ENCODE measurements at places on chromosomes 13 and 19.

DNA sequence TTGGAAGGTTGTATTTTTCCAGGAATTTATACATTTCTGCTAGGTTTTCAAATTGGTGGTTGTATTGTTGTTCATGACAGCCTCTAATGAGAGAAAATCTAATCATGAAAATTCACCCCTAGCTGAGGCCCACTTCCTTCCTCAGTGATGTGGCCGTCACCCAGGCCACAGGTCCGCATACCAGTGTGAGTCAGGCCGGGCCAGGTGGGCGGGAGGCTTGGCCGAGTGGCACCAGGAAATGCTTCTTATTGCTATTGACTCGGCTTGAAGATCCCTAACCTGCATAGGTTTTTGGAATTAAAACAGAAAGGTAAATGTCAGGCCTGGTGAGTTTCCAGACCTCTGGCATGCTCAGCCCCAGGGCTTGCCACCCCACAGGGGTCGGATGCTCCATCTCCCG lies 88.7 kb downstream of the SCGB2B2 start:
- no peak for DNase-seq

DNA sequence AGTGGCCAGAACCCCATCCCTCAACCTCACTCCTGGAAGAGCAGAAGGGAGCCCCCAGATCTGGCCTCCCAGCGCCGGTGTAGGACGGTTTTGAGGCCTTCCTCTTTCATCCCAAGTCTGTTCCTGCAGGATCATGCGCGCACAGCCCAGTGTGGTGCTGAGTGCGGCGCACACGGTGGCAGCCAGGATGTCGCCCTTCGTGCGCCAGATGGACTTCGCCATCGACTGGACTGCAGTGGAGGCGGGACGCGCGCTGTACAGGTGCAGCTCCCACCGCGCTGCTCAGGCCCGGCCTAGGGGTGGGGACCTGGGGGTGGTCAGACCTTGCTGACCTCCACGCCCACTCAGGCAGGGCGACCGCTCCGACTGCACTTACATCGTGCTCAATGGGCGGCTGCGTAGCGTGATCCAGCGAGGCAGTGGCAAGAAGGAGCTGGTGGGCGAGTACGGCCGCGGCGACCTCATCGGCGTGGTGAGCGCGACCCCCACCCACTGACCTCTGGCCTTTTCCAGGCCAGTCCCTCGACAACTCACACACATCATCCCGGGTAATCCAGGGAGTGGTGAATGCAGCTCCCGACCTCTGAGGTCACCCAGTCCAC lies 14.8 kb downstream of the PNPLA6 start:
- DNase-seq = no peak

- no peak for DNase-seq
Observed at GRCh38 chr19:51168564-51169282, 26.6 kb downstream of the SIGLEC7 start.

- DNase-seq = no peak
Observed at GRCh38 chr13:62747629-62748028, 1332.0 kb upstream of the PCDH20 start.

- DNase-seq = no peak
Observed at GRCh38 chr13:99363391-99363790, 56.2 kb upstream of the GPR183 start.

DNA sequence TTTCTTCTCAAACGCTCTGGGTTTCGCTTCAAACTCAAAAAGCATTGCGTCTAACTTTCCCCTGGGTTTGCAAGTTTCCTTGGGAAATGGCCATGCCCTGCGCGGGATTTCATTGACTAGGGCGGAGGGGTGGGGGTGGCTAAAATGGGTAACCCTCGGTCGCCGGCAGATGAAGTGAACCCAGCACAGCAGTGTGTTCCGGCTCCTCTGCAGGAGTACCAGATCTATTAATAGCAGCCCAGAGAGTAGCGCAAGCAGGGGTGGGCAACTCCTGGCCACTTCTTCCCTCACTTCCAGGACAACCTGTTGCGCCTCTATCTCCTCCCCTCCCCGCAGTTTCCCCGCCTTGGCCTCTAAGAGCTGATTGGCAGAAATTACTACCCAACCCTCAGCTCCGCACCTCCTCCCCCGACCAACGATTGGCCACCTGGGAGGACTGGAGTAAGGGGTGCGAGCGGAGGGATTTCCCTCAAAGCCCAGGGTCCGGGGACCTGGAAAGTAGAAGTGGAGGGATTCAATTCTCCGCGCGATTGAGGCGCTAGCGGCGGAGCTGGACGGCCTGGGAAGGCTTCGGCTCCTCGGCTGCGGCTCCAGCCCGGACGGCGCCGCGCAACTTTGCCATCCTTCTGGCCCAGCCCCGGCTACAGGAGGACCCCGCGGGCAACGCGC lies at the start of gene FREM2:
Gene FREM2 (plus strand): TSS at position 501 of the 669 bp plus-strand sequence. CDS start 268 bp downstream, outside the sequence.
- no peak for DNase-seq

- DNase-seq = no peak
Observed at GRCh38 chr19:21612403-21612872, 107.0 kb downstream of the ZNF429 start.

DNA sequence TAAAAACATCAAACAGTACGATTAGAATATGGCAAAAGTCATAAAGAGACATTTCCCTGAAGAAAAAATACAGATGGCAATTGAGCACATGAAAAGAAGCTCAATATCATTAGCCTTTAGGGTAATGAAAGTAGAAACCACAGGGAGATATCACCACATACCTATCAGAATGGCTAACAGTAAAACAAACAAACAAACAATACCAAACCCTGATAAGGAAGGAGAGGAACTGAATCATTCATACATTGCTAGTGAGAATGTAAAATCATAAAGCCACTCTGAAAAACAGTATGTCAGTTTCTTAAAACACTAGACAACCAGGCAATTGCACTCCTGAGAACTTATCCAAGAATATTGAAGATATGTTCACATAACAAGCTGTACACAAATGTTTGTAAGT lies 1342.5 kb upstream of the SLC10A2 start:
- no peak for DNase-seq

- no peak for DNase-seq
Observed at GRCh38 chr19:38840583-38840968, 9.0 kb upstream of the ECH1 start.

DNA sequence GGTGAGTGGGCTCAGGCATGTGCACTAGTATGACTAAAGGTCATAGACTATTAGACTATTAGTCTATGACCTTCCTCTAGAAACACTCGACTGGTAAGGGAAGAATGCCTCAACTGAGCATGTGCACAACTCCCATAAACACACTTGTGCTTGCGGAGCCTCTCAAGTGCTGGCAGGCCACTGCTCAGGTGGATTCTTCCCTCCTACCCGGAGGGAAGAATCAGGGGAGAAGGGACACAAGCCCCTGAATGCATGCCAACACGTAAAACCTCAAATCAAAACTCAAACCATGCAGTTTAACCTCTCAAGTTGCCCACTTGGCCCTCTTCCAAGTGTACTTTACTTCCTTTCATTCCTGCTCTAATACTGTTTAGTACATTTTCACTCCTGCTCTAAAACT lies 287.6 kb upstream of the SGCG start:
- no peak for DNase-seq

GRCh38 chr19:8302734-8303133 lies 5.4 kb downstream of the CD320 start:
- no peak for DNase-seq

GRCh38 chr13:36696410-36697010 lies 22.7 kb downstream of the SERTM1 start:
- no peak for DNase-seq

GRCh38 chr13:96958286-96958891 lies 35.9 kb downstream of the OXGR1 start:
- no peak for DNase-seq

- DNase-seq = no peak
Observed at GRCh38 chr13:60152114-60152513, 11.6 kb downstream of the DIAPH3 start.

GRCh38 chr13:52743988-52744387 lies 4.4 kb upstream of the CNMD start:
- no peak for DNase-seq

DNA sequence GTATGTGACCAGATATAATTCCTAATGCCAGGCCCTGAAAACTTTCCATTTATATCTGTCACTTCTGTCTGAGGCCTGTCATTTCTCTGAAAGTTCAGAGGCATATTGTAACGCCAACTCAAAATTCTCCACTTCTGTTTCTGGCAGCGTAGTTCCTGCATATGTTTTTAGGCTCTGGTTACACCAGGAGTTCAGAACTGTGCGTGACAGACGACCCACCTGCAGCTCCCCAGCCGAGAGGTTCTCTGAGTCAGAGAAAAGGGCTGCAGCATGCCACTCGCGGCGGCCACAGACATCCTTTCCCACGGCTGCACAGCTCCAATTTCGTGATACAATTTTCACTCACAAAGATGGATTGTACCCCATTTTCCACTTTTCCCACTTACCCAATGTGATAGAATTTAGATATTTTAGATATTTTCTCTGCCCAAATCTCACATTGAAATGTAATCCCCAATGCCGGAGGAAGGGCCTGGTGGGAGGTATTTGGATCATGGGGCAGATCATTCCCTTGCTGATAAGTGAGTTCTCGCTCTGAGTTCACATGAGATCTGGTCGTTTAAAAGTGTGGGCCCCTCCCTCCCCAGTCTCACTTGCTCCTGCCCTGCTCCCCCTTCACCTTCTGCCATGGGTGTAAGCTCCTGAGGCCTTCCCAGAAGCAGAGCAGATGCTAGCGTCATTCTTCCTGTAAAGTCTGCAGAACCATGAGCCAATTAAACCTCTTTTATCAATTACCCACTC lies 308.1 kb downstream of the LIG4 start:
- DNase-seq = no peak

- DNase-seq = no peak
Observed at GRCh38 chr13:28955264-28955966, 135.3 kb downstream of the MTUS2 start.

GRCh38 chr19:29371251-29372090 lies 154.3 kb upstream of the VSTM2B start:
- no peak for DNase-seq

- no peak for DNase-seq
Observed at GRCh38 chr13:82758044-82758443, 1124.2 kb downstream of the SLITRK1 start.

GRCh38 chr19:1094655-1094977 lies 559 bp downstream of the POLR2E start:
- DNase-seq = no peak

DNA sequence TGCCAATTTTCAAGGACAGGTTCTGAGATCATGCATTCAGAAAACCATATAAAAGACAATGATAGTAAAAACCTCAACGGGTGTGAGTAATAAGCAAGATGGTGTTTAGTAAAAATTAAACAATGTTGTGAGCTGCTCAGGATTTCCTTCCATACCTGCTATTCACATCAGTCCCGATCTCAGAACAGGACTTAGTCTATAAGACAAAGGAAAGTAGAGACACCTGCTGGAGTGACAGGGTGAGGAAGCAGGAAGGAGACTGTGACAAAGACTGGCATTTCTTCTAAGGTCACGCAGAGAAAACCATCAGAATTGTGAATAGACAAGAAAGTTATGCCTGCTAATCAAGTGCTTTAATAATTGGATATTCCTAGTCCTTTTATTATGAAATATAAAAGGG lies 648.0 kb downstream of the DACH1 start:
- DNase-seq = no peak

GRCh38 chr19:18841400-18841799 lies 9.6 kb downstream of the UPF1 start:
- no peak for DNase-seq

DNA sequence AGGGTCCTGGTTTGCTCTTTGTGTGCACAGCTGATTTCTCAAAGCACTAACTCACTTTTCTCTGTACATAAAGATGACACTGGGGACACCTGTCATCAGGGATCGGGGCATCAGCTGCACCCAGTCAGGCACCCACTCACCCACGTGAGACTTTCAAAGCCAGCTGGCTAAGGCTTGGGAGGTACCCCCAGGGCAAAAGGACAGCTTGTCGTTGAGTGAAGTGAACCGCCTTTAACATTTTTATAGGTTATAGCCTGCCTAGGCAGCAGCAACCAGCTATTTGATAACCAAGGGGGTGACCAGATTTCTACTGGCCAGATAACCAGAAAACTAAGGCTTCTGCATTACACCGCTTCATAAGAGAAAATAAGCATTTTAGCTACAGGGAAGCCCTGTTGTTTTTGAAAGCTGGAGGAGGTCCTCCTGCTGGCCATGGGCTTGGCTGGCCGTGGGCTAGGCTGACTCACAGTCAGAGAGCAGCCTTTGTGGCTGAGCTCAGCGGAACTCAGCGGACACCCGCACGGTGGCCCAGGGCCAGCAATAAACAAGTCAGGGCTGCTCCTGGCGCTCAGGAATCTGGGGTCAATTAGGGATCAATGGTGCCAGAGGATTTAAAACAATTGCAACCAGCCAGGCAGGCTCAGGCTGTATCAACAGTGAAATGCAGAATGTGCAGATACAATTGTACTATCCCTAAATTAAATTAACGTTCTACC lies 57.1 kb downstream of the ALOX5AP start:
- no peak for DNase-seq

GRCh38 chr19:51143486-51143885 lies 1.4 kb downstream of the SIGLEC7 start:
- DNase-seq = no peak

- DNase-seq = no peak
Observed at GRCh38 chr19:3007975-3008374, 21.1 kb downstream of the TLE2 start.

GRCh38 chr13:97390941-97391600 lies 42.9 kb upstream of the RAP2A start:
- no peak for DNase-seq

DNA sequence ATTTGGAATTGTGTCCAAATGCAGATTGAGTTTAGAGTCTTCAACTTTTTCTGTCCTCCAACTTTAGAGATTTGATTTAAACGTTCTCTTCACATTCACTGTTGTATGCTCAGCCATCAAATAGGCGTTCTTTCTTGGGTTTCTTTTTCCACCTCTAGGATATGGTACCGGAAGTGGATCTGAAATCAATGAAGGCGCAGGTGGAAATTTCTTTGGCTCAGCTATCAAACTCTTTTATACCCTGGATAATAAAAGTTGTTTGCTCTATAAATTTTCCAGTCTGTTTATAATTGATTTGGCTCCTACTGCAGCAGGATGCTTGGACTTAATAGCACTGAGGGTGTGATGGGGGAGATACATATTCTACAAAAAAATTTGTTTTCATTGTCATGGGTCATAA lies 1.6 kb downstream of the COG3 start:
- DNase-seq = no peak

- DNase-seq = no peak
Observed at GRCh38 chr13:49791315-49791710, 1.2 kb downstream of the KPNA3 start.

DNA sequence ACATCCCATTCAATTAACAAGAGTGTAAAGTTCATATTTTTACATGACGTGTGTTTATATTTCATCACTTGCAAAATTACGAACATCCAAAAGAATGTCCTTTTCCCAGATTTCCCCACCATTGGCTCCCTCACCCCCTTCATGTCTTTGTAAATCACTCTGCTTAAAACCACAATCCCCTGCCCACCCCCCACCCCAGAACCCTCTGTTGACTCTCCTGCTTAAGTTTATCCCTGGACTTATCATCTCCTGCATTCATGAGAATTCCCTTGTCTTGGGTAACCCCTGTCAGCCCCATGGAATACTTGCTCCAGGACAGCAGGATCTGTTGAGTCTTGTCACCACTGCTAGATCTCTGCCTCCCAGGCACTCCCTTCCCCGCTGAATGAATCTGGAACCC lies 109.9 kb downstream of the COL4A1 start:
- no peak for DNase-seq

All from stimulated activated CD8-positive, alpha-beta memory T cell treated with anti-CD3 and anti-CD28 coated beads, Interleukin-4, amount 100 ng/mL, for 1 hour (primary cell).